ENCODE measurements at places on chromosomes 1 and 21.

DNA sequence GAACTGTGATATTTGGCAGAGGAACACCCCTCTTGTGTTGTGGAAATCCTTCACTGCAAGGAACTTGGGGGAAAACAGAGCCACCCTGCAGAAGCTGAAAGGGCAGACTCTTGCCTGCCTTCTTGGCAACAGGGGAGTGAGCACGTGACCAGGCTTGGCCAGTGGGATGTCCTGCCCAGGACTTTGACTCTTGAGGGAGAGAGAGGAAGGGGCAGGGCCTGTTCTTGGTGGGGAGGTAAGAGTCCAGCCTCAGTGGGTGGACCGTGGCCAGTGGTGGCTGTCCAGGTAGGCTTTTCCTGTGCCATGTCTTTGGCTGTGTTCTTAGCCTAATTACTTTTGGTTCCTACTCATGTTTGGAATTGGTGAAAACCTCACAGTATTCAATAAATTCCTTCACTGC, 8.6 kb upstream of the AK2 start:
- DNase-seq, result no peak

- DNase-seq, result no peak
Observed at GRCh38 chr1:201212056-201212455, 21.4 kb downstream of the IGFN1 start.

- DNase-seq, result peak; percentile 14
Observed at GRCh38 chr21:36846631-36847030, 119.8 kb downstream of the HLCS start.

DNA sequence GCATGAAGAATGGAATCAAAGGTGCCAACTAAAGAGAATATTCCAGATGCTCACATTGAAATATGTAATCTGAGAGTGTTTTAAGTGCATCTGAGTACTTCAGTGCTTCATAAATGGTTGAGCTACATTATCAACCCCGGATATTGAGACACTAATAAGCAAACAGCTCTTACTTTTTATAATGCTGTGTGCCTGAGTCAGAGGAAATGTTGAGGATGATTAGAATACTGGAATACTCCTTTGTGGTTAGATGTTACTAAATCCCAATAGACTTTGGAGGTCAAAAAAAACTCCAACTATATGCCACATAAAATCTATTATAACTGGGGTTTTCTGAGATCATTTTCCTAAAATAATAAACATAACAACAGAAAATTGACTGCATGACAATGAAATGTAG, 12.5 kb upstream of the KCNA3 start:
- DNase-seq, result peak; percentile 5

DNA sequence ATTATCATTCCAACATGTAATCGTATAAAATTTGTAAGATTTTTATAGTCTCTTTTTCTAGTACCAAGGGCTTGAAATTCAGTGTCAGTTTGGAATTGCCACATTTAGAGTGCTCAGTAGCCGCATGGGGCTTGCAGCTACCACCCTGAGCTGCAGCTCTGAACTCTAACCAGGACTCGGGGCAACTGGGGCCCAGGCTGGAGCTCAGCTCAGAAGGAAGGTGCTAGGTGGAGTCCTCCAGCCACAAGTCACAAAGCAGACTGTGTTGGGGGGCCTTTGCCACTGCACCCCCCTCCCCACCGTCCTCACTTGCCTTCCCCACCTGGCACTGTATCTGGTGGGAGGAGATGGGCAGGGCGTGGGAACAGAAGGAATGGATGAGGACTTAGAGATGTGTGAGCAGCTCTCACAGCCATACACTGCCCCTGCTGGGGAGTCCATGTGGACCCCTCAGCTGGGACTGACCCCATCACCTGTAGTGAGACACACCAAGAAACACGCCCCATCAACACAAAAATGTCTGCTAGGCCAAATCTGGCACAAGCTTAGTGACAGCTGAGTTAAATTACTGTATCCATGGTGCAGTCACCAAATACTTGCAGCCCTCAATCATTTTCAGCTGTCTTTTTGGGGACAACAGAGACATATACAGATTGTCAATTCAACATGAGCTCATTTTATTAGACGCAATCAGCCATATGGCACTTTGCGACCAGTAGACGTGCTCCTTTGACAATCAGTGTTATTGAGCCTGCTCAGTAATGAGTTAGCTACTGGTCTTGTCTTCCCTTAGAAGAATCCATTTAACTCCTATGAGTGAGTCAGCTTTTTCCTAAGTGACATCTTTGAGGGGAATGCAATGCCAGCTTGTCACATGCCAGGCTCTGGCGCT, 241.7 kb upstream of the RAB4A start:
- DNase-seq, result no peak

- DNase-seq, result no peak
Observed at GRCh38 chr1:49416758-49417157, 607.0 kb downstream of the AGBL4 start.

- DNase-seq, result peak; percentile 91
Observed at GRCh38 chr1:161019751-161020495, 1.0 kb downstream of the F11R start.

- DNase-seq, result no peak
Observed at GRCh38 chr1:15803380-15803779, 4.1 kb downstream of the UQCRHL start.

GRCh38 chr1:14600405-14601112, 2.1 kb downstream of the KAZN start:
- DNase-seq, result no peak

Measured in epithelial cell of prostate (primary cell).